ENCODE measurements at places on chromosomes 16 and 17.

GRCh38 chr17:33204701-33205100, 88.4 kb downstream of the ASIC2 start:
- no peak for DNase-seq

- no peak for DNase-seq
Measured at GRCh38 chr17:6547336-6547735, 9.0 kb downstream of the PITPNM3 start.

DNA sequence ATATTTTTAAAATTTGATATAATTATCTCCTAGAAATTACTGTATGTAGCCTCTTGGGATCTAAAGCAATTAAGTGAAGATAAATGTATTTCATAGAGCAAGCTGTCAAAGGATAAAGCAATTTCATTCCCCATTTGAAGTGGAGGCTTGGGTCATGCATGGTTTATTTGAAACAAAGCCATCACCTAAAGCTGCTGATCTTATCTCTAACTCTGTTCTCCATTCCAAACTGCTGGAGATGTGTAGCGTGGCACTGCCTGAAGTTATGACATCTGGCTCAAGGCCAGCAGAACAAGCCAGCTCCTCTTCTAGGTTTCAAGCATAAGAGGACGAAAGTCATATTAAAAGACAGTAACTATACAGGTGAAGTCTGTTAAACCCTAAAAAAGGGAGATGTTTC, 83.9 kb downstream of the HIC1 start:
- no peak for DNase-seq

DNA sequence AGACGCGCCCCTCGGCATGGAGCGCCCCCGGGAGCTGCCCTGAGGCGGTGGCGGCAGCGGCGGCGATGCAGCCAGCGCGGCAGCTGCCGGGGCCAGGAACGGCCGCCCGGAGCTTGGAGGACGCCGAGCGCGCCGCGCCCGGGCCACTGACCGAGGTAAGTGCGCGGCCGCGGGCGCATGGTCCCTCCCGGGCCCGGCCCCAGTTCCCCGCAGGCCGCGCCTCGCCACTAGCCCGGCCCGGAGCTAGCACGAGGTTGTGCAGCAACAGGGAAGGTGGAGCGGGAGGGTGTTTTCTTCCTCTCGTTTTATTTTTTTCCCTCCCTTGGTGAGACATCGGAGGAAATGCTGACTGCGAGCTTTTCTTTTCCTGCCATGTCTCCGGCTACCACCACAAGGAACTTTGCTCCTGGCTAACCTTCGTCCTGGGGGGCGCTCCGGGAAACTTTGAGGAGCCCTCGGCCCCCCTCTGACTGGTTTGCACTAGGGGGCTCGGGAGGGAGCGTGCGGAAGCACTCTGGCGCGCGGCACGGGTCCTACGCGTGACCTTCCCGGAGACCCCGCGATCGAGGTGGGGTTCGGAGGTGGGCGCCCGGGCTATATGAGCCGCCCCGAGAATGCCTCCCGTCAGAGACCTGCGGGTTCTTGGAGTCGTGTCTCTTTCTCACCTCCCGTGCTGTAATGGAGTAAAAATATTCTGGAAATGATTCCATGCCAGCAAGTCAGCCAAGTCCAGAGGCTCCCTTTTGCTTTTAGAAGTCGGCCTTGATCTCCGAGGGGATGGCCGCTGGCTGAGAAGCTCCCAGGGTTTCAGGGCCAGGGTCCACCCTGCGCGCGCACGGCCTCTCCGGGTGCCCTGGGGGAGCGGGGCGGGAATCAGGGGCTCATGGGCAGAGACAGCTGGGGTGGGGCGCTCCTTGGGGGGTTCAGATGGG, 868 bp downstream of the KCNJ12 start:
- DNase-seq = peak; percentile 46

- peak; percentile 31 for DNase-seq
Measured at GRCh38 chr16:56789360-56789759, 59.4 kb downstream of the NUP93 start.

- no peak for DNase-seq
Measured at GRCh38 chr17:41178341-41178740, 320 bp upstream of the KRTAP4-2 start.

DNA sequence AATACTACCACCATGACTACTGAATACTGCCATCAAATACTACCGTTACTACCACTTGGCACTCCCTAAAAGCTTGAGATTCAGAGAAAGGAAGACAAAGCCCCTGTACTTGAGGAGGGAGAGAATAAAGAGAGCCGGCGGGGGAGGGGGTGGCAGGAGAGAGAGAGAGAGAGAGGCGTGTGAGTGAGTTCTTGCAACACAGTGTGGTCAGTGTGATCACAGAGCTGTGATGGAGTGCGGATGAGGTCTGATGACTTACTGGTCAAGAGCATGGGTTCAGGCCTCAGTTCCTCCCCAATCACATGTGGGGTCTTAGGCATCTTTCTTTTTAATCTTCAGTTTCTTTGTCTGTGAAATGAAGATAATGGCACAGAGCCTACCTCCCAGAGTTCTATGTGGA, 19.2 kb downstream of the PRKCB start:
- DNase-seq = no peak

GRCh38 chr17:69757688-69758430, 317.2 kb upstream of the KCNJ16 start:
- DNase-seq = no peak

- DNase-seq = peak; percentile 36
Measured at GRCh38 chr16:7405166-7405565, 72.5 kb downstream of the RBFOX1 start.

- no peak for DNase-seq
Measured at GRCh38 chr16:27792486-27793248, 242.7 kb downstream of the KATNIP start.

DNA sequence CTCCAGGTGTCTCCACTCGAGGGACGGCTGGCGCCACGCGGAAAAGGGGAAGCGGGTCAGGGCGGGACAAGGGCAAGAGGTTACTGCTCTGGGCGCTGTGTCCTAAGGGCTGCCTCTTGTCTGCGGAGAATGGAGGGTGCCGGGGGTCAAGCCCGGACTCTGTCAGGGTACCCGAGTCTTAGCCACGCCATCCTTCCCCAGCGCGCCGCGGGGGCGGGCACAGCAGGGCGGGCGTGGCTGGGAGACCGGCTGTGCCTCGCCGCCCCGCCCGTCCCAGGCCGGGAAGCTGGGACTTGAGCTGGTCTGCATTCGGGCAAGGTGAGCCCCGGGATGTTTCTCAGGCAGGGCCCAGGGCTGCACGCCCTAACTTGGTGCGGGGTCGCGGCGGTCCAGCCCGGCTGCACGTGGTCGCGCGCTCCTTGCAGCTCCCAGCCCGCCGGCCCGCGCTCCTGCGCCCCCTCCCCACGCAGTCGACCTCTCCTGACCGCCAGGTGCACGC, 6.2 kb upstream of the ACTG1 start:
- peak; percentile 66 for DNase-seq

- peak; percentile 24 for DNase-seq
Measured at GRCh38 chr17:62807812-62808575, at the start of gene MARCHF10. MARCHF10 (minus strand) TSS chr17:62808314; CDS start chr17:62801735, 6,579 bp downstream.

GRCh38 chr17:67635681-67636080, 82.1 kb upstream of the NOL11 start:
- DNase-seq = no peak

Data from left cardiac atrium (tissue), 4 donors.